ENCODE measurements at places on chromosomes 16 and 17.

DNA sequence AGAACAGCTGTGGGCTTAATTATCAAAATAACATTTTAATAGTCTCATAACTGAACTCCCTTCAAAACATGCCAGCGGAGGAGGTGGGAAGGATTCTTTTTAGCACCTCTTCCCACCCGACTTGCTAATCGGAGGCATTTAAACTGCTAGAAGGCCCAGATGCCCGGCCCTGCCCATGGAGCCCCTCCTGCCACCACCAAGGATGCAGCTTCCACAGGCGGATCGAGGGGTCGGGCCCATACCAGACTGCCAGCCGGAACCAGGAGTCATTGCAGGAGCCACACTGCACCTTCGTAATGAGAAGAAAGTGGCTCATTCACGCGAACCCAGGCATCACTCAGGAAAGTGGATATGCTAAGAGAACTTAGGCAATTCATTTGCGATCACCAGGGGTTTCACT is 201.2 kb downstream of the C16orf78 start:
- H3K4me1 ChIP-seq = peaks cover 2% of the 10 kb centered on the region
- no peak overlapping the region for H3K4me3 ChIP-seq
- no peaks in the 10 kb centered on the region for H3K27me3 ChIP-seq
- DNase-seq = no peak
- H3K36me3 ChIP-seq = peaks cover 6% of the 10 kb centered on the region
- H3K27ac ChIP-seq = no peak overlapping the region

- no peak for DNase-seq
- no peaks in the 10 kb centered on the region for H3K27me3 ChIP-seq
- peaks cover 35% of the 10 kb centered on the region for H3K36me3 ChIP-seq
- no peak overlapping the region for H3K4me3 ChIP-seq
- H3K4me1 ChIP-seq = no peaks in the 10 kb centered on the region
- no peak overlapping the region for H3K27ac ChIP-seq
These were observed 27.9 kb upstream of the JPT2 start for GRCh38 chr16:1650131-1650530.

- H3K27ac ChIP-seq = no peak overlapping the region
- DNase-seq = no peak
- no peaks in the 10 kb centered on the region for H3K27me3 ChIP-seq
- H3K4me3 ChIP-seq = no peak overlapping the region
These were observed 930.7 kb downstream of the CDH8 start for GRCh38 chr16:61105544-61105943.

- DNase-seq = no peak
- H3K27ac ChIP-seq = no peak overlapping the region
- H3K4me1 ChIP-seq = peaks cover 6% of the 10 kb centered on the region
- no peak overlapping the region for H3K4me3 ChIP-seq
- peaks cover 24% of the 10 kb centered on the region for H3K27me3 ChIP-seq
These were observed 163.7 kb downstream of the WSCD1 start for GRCh38 chr17:6233856-6234255.

DNA sequence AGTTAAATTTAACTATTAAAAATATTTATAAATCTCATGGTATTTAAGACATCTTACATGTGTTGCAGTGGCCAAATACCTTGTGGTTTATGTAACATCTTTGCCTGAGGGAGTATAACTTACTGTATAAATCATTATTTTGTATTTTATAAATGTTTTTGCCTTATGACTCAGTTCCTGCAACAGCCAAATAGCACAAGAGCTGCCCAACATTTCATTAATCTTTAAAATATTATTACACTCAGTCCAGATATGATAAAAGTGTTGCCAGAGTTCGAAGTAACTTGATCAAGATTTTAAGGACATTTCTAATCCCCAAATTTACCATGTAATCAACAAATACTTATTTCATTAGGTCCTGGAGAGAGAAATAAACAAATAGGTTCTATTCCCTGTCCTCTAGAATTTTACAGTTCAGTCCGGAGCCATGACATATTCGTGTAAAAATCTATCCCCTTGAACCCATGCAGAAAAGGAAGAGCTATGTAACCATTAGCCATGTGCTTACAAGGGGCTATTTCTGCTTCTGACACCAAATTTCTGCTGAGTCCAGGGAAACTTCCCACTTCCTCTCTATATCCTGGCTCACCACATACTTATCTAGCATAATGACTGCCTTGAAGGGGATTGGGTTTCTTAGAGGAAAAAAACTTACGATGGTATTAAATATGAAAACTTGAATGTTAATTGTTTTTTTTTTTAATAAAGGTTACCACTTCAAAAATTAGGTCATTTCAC is 44.0 kb downstream of the IRX6 start:
- peaks cover 74% of the 10 kb centered on the region for H3K27me3 ChIP-seq
- no peak for DNase-seq
- H3K27ac ChIP-seq = no peak overlapping the region
- no peaks in the 10 kb centered on the region for H3K36me3 ChIP-seq
- no peak overlapping the region for H3K4me3 ChIP-seq
- H3K4me1 ChIP-seq = no peaks in the 10 kb centered on the region
